Spinal cord (tissue), 10 donors: ENCODE measurements at places on chromosomes 6 and 20. TPM values are rescaled to one million over a fixed set of nuclear protein-coding genes. Genes with fewer than 3 reads are reported as not detected.

- no peak for DNase-seq
Observed at GRCh38 chr6:6723361-6723760, 134.8 kb downstream of the LY86 start.

DNA sequence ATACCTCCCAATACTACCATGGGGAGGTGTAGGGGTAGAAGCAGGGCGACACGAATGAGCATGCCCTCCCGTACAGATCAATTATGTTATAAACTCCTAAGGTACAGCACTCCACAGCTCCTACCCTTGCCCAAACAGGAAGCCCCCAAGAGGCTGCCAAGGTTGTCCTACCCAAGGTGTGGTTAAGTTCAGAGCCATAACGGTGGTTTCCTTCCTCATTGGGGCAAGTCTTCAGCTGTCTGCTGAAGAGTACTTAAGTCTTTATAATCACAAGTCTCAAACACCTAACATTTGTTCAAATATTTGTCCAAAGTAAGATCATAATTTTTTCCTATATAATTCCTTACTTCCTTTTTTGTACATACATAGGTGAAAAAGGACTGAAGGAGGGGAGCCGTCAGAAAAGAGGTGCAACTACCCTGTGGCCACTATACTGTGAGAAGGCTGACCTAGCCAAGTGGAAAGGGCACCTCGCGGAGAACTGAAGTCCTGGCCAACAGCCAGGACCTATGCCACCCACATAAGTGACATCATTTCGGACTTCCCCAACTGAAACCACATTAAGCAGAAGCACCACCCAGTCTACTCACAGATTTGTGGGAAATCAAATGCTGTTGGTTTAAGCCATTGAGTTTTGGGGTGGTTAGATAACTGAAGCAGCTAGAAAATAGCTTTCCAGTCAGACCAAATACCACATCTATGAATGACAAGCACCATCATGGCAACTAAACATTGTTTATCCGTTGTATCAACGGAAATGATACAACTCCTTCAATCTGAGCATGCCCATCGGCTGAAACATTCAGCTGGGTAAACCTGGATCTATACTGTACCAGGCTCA lies 2.9 kb upstream of the RAB22A start:
- DNase-seq: peak; percentile 13

DNA sequence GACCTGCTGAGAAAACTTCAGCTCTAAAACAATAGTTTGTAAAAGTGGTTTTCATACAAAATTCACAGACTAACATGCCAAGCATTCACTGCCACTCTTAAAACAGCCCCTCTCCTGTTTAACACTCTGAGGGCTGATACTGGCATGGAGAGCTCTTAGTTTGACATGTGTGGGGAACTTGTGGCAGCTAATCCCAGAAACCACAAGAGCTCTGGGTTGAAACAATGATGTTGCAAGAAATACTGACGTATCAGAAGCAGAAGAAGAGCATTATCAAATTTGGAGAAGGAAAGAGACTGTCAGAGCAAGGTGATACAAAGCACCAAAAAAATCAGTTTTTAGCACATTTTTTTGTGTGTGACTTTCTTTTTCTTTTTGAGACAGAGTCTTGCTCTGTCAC lies 5.1 kb downstream of the BEND3 start:
- no peak for DNase-seq

- DNase-seq: no peak
Observed at GRCh38 chr6:146990821-146991798, 213.1 kb upstream of the STXBP5 start.

DNA sequence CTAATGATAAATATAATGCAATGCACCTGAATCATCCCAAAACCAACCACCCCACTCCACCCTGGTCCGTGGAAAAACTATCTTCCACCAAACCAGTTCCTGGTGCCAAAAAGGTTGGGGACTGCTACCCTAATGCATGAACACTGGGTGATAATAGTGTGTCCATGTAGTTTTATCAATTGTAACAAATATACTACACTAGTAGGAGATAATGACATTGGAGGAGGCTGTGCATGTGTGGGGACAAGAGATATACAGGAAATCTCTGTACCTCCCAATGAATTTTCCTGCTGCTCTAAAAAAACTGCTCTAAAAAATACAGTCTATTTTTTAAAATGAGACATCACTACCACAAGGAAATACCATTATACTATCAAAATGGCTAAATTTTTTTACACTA lies 20.5 kb downstream of the CEP85L start:
- no peak for DNase-seq

- DNase-seq: no peak
Observed at GRCh38 chr6:145373826-145374225, 361.5 kb downstream of the EPM2A start.

DNA sequence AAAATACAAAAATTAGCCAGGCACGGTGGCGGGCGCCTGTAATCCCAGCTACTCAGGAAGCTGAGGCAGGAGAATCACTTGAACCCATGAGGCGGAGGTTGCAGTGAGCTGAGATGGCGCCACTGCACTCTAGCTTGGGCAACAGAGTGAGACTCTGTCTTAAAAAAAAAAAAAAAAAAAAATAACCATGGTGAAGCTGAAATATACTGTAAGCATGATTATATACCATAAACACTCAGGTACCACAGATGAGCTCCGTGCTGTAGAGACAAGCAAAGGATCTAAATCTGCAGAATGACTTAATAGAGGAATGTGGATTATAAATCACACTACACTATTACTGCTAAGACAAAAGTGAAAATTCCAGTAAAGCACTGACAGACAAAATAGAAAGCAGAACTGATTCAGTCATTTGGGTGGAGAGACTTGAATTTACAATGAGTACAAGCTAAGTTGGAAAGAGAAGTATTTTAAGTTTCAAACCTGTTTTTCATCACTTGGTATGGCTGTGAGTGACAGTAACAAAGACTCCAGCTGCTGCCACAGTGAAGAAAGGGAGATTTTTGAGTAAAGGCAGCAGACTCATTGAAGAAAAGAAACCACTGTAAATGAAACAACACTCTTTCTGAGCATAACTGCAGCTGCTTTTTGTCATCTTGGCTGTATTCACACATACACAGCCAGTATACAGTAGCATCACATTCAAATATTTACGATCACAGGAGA lies 322.1 kb downstream of the RNGTT start:
- no peak for DNase-seq

DNA sequence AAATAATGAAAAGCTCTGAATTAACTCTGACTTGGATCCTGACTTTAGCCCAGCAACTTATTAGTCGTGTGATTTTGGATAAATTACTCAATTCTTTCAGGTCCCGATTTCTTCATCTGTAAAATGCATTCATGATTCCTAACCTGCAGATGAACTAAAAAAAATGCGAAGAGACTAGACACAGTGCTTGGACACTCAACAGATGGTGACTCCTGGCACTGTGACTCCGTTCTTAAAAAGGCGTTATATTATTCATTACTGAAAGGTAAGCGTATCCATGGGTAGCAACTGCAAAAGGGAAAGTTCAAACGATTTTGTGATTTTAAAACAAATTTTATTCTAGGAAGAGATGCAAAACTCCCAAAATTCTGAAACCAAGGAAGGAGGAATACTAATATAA lies 226.3 kb downstream of the KIF16B start:
- no peak for DNase-seq

DNA sequence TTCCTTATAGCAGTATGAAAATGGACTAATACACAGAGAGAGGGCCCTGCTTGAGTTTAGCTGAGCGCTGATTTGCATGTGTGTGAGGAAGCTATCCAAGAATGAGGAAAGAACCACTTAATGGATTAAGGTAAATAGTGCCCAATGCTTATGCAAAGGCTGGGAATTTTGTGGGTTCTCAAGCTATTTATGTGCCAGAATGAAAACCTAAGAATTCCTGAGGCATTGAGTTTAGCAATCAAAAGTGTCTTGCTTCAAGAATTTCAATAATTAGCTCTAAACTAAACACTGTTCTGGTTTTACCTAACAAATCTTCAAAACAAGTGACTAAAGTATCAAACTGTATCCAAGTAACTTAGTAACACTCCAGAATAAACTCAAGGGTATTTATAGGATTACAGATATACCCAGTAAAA lies 7.0 kb upstream of the OR14J1 start:
- DNase-seq: no peak

DNA sequence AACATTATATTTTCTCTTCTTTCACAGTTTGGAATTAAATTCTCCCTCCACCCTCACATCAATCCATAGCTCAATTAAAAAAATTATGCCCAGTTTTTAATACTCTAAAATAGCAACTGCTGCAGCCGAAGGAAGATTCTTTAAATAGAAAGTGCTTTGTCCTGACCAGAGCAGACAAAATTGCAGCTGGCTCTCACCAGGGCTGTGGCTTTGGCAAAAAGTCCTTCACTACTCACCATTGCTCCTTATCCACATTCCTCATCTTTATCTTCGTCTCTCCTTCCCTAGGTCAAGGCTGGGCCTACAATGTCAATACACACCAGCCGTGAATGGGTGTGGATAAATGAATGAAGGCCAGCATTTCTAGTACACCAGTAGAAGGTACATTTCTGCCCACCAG lies 107.9 kb upstream of the VGLL2 start:
- no peak for DNase-seq

DNA sequence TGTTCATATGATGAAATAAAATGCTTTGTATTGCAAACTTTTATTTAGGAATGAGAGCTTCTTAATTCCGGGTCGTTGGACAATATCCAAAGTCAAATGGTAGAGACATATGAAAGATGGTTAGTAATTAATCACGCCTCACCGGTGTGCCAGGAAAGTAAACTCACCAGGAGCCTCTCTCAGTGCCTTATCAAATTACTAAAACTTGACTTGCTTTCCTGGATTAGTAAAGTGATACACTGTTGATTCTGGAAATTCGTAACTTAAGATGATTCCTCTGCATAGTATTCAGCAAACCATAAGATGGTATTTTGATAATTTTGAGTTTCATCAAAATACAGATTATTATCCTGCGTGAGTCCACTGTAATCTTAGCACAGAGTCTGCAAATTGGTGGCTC lies 115.2 kb downstream of the PAX1 start:
- DNase-seq: no peak

DNA sequence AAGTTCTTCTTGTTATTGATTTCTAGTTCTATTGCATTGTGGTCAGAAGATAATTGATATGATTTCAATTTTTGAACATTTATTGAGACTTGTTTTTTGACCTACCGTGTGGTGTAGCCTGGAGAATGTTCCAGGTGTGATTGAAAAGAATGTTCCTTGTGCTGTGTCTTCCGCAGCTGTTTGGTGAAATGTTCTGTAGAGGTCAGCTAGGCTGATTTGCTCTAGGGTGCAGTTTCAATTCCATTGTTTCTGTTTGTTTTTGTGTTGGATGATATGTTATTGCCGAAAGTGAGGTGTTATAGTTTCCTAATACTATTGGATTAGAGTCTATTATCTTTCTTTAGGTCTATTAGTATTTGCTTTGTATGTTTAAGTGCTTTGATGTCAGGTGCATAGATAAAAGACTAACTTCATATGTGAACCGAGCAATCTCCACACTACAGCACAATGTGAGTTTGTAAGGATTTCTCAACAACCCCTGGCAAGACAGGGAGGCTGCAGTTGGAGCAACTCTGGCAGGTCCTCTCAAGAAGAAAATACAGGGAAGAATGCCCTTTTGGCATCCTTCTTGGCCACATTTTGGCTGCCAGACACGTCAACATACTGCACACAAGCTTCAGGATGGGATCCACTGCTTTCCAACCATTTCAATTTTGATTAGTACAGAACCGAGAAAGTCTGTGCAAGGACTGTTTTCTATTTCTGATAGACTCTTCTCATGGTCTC lies 320.7 kb downstream of the RNF144B start:
- no peak for DNase-seq

GRCh38 chr20:61163031-61163430 lies 89.0 kb upstream of the CDH4 start:
- DNase-seq: no peak

- DNase-seq: no peak
Observed at GRCh38 chr6:15376900-15377487, 131.1 kb downstream of the JARID2 start.

Gene RREB1
- total RNA-seq: 16.4 TPM

Gene DLK2
- 4.1 TPM for total RNA-seq

Gene ENPP4
- total RNA-seq: 34.8 TPM

Gene BIRC7
- 1.6 TPM for total RNA-seq

Gene EYS
- total RNA-seq: 4.5 TPM

Gene PHF1
- total RNA-seq: 17.2 TPM

Gene PACSIN1
- 5.8 TPM for total RNA-seq

Gene ZNF311
- total RNA-seq: 5.6 TPM

Gene LHFPL5
- 0.44 TPM for total RNA-seq

Gene PPP1R3G
- total RNA-seq: 2.2 TPM

Gene FAM209B
- not detected for total RNA-seq

Gene RAET1E
- total RNA-seq: 1.0 TPM
